ENCODE measurements at places on chromosomes 2 and 18.

DNA sequence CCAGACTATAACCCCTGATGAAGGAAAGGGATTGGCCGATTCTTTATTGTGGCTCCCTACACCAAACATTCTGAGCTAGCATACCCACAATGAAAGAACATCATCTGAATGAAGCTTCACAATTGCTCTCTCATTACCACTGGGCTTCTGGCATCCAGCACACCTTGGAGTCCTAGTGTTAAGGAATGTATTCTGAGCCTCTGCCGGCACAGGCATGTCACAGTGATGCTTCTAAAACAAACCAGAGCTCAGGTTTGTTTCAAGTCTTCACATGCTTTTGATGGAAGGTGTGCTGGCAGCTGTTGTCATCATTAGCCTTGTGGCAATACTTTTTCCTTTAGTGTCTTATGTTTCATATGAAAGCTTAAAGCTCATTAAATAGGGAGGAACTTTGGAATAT lies 76.3 kb upstream of the RBBP8 start:
- no peak for DNase-seq

- no peak for DNase-seq
Observed at GRCh38 chr18:47831351-47831750, 99.1 kb downstream of the SMAD2 start.

GRCh38 chr2:69612200-69612599 lies 31.3 kb downstream of the AAK1 start:
- no peak for DNase-seq

GRCh38 chr2:72431737-72432136 lies 284.1 kb upstream of the CYP26B1 start:
- DNase-seq, result no peak

DNA sequence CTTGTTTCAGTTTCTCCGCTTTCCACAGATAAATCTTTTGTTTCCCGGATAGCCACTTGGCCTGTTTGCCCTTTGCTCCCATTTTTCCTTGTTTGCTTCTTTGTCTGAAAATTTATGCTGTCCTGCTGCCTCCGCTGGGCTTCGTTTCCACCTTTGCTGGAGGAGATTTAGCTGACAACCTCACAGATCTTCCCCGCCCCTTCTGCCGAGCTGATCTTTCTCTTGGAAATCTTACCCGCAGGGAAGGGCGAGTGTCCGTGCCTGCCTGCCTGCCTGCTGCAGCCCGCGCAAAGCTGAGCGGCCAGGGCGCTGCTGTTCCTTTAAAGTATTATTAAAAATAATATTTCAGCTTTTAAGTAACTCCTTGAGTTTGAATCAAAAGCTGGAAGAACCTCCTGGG lies 1.4 kb upstream of the XRCC5 start:
- DNase-seq, result no peak

GRCh38 chr2:188517549-188518215 lies 226.0 kb downstream of the GULP1 start:
- no peak for DNase-seq

GRCh38 chr2:10534514-10535250 lies 86.6 kb upstream of the ODC1 start:
- DNase-seq, result no peak

DNA sequence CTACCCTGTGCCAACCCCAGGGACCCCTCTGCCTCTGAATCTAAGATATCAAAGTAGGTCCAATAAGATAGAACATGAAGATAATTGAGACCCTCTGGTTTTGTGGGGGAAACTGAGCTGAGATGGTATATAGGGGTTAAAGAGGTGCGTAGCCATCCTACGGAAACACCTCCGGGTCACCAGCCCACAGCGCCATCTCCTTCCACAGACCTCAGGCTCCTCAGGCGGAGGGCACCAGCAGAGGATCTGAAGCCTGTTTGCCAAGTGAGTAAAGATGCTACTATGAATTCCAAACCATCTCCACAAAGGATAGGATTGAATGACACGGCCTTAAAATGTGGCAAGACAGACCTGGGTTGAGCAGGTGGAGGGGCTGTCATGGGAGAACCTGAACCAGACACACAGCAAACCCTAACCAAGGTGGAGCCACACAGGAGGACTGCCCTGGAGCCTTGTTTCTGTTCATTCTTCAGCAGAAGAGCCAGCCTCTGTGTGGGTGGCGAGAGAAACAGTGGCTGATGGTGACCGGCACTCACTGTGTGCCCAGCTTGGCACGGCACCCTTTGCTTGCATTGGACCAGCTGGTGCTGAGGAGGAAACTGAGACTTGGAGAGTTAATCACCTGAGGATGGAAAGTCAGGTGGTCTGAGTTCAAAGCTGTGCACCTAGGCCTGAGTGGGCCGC lies 10.2 kb downstream of the GBX2 start:
- DNase-seq, result no peak

DNA sequence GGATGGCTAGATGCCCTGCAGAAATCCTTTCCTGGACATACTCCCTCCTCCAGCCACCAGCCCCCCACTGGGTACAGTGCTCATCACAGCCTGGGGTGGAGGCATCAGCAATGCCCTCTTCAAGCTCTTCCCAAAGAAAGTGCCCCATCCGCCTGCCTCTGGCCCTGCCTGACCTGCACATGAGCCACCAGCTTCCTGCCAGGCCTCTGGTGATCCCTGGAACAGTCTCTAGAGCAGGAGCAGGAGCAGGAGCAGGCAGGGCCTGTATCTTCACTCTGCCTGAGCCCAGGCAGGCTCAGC lies 54.1 kb upstream of the CAB39 start:
- DNase-seq, result no peak

GRCh38 chr2:175676813-175677212 lies 325.3 kb downstream of the LNPK start:
- DNase-seq, result no peak

DNA sequence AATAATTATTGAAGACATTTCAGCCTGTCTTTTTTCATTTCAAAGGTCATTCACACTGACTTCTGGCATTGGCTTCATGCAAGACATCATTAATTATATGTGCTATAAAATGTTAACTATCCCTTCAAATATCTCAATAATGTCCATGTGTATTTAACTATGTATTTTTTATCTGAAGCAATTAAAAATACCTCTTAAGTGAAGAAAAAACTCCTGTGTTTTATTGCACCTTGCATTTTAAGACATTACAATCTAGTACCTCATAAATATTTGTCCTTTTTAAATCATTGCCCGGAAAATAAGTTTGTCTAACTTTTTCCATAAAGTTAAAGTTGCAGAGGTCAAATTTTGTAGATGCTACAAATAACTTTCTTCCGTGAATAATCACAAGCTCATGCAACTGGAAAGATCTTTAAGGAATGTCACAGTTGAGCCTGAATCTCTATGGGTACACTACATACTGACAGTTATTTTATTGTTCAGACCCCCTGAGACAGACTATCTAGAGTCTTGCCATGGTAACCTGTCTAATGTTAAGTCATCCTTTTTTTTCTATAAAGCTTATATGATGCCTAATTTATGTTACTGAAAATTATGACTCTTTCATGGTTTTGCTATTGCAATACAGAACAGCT lies 38.4 kb upstream of the COBLL1 start:
- no peak for DNase-seq

GRCh38 chr18:46447323-46447722 lies 209.7 kb downstream of the LOXHD1 start:
- no peak for DNase-seq

DNA sequence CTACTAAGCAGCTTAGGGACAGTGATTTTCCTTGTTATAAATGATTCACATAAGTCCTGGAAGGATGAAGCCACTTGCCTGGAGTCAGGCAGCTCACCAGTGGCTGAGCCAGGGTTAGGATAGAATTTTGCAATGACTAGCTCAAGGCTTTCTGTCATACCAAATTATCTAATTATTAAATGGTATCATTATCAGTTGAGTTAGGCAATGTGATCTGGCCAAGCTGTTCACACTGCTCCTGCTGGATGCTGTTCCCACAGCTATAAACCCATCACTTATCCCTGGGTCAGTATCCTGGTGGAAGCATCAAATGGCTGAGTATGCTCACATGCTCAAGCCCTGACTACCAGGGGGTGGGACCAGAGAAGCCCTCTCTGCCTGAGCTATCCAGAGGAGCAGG lies 235.2 kb downstream of the MTX2 start:
- no peak for DNase-seq

All from NCI-H2081 treated with DMSO at 0.1 percent for 48 hours (cell line).